ENCODE measurements at places on chromosomes 12 and 14.

GRCh38 chr14:66088656-66089055, 397.5 kb upstream of the CCDC196 start:
- no peak for DNase-seq

- peak; percentile 42 for DNase-seq
These were observed 168.2 kb upstream of the SSTR1 start for GRCh38 chr14:38039496-38039895.

DNA sequence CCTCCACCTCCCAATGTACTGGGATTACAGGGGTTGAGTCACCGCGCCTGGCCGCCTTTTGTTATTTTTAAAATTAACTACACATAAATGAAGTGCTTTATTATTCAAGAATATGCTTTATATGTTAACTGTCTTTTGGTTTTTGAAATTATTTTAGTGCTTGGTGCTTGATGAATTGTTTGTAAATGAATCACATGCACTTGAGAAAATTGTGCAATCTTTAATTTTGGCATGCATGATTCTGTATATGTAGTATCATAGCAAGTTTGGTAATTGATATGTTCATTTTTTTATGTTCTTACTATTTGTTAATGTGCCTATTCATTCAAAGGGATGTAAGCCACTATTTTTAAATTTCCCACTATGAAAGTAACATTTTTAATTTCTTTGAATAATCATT, 440.9 kb downstream of the NAV3 start:
- peak; percentile 23 for DNase-seq

DNA sequence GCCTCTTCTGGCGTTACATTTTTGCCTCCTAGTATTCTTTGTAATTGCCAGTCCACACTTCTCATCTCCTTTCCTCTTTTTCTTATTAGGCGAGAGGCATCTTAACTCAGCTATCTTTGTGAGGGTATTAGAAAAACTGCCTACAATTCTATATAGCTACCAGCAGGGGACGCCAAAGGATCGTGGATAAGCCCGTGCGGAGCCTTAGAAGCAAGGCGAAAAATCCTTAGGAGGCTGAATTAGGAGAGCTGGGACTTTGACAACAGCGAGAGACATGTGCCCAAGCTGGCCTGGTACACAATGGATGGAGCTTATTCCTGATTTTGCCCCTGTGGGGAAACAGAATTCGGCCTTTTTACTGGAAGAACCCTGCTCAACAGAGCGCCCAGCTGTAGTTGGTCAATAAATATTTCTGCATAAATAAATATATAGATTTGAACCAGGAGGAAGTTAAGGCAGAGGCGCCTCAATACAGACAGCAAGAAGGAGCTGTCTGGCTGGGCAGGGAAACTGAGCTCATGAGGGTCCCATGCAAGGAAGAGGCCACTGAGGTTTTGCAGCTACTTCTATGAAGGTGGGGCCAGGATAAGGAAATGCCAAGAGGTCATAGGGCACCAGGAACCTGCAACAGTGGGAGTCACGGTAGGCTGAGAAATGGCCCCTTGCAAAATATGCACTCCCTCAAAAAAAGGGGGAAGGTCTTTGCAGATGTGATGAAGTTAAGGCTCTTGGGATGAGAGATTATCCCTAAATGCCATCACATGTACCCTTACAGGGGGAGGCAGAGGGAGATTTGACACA, 14.6 kb upstream of the RBM19 start:
- DNase-seq, result peak; percentile 68

GRCh38 chr14:99459481-99460100, 21.1 kb downstream of the SETD3 start:
- no peak for DNase-seq

- no peak for DNase-seq
These were observed 1.7 kb downstream of the P2RX2 start for GRCh38 chr12:132620113-132620898.

- DNase-seq, result no peak
These were observed 446.8 kb upstream of the DCN start for GRCh38 chr12:91629440-91629839.

- DNase-seq, result no peak
These were observed 11.3 kb downstream of the SYNE3 start for GRCh38 chr14:95505030-95505589.
